Progenitor cell of endocrine pancreas (in vitro differentiated cells): ENCODE measurements at places on chromosomes 13 and 19.
A peak's percentile ranks its signal among the peaks of the same experiment; 100 is the strongest.

DNA sequence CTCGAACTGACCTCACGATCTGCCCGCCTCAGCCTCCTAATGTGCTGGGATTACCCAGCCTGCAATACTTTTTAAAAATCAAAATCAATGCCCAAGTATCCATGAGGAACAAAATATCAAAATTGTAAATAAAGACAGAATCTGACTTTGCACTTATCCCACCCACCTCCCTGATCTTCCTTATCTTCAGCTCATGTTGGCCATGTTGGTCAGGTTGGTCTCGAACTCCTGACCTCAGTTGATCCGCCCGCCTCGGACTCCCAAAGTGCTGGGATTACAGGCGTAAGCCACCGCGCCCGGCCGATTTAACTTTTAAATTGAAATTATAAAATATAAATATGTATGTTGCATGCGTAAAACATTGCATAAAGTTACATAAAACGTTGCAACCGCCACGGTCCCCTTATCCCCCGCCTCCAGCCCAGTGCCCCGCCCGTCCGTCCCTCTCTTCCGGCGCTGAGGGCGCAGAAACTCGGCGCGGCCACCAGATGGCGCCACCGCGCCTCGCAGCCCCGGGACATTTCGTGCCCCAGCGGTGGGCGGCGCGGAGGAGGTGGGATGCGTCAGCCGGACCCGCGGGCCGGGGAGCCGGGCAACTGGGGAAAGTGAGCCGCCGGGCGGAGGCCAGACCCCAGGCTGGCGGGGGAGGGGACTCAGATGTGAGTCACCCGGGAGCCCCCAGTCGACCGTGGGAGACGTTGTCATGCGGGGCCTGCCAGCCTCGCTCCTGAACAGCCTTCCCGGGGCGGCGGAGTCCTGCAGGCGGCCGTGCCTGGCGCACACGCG is 1.5 kb upstream of the GADD45B start:
- DNase-seq = peak; percentile 85

- DNase-seq = no peak
Measured at GRCh38 chr13:112469071-112469745, 93.1 kb downstream of the SPACA7 start.

DNA sequence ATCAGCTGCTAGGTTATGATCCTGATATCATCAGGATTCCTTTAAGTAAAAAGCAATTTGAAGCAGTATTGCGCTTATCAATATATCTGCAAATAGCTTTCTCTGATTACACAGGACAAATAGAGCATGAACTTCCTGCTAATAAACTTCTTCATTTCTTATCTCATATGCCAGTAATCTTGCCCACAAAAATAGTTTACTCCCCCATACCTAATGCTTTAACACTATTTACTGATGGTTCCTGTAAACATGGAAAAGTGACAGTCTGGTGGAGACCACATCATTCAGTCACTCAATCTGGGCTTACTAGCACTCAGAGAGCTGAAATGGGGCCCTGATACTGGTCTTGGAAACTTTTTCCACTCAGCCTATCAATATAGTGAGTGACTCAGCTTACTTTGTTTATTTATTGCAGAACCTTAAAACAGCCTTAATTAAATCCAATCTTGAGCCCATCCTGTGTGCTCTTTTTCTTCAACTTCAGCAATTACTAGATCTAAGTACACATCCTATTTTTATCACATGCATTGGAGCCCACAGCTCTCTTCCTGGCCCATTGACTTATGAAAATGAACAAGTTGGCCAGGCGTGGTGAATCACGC is 1464.3 kb downstream of the UQCRFS1 start:
- no peak for DNase-seq

- DNase-seq = no peak
Measured at GRCh38 chr13:92830821-92831220, 395.8 kb upstream of the GPC6 start.

- DNase-seq = no peak
Measured at GRCh38 chr19:32869369-32869965, at the start of gene SLC7A9. Gene SLC7A9 (minus strand): TSS chr19:32869767. CDS start chr19:32868534, 1,233 bp downstream.

DNA sequence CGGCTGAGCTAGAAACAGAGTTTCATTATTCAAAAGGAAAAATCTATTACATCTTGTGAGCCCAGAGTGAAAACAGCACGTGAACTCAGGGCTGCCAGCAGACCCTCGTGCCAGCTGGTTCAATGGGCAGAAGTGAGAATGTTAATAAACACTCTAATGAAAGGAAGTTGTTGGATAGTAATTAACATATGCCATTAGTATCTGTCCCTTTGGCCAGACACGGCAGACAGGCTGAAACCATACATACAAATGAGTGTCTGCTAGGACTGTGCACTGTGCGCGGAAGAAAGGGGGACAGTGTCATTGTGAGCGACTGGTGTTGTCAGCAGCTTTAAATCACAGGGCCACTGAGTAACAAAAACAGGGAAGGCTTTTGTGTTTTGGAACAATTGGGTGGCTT is 121.9 kb upstream of the TSC22D1 start:
- no peak for DNase-seq

GRCh38 chr13:110759710-110760109 is 46.2 kb downstream of the ING1 start:
- no peak for DNase-seq

DNA sequence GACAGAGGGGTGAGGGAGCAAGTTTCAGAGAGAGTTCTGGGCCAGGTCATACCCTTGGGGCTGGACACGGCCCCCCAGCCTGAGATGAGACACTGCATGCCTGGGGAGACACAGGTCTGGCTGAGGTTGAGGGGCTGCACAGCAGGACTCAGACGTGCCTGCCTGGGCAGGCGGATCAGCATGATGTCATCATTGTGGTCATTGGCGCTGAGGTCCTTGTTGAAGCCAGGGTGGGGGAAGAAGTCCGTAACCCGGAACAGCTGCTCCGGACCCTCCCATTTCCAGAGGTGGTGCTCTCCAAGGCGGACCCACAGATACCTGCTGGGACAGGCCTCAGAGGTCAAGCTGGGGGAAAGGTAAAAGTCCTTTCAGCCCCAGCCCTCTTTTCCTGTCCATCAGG is 5.0 kb upstream of the KLK8 start:
- DNase-seq = no peak

- no peak for DNase-seq
Measured at GRCh38 chr19:46954993-46955812, 64.4 kb upstream of the NPAS1 start.

DNA sequence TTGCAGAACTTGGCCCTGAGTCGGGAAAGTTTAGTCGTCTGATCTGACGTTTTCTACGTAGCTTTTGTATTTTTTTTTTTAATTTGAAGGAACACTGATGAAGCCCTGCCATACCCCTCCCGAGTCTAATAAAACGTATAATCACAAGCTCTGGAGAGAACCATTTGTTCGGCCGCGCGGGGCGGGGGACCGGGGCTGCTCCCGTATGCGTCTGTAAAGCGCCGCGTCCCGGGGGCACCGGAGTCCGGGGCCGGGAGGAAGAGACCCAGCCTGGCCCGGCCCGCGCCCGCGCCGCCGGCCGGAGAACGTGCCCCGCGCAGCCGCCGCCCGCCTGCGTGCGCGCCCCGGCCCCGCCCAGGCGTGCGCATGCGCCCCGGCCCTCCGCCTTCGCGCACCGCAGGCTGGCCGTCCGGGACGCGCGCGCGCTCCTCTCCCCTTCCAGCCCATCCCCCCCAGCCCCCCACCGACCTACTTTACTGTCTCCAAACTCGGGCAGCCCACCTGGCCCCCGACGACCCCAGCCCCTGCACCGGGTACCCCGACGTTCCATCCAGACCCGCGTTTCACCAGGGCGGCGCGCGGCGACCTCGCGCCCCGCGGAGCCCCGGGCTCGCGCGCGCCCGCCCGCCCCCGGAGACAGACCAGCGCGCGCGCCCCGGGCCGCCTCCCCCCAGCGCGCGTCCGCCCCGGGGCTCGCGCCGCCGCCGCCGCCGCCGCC is 785 bp upstream of the USF2 start:
- peak; percentile 39 for DNase-seq
